ENCODE measurements at places on chromosomes 2 and 18.
A peak's percentile ranks its signal among the peaks of the same experiment; 100 is the strongest.

DNA sequence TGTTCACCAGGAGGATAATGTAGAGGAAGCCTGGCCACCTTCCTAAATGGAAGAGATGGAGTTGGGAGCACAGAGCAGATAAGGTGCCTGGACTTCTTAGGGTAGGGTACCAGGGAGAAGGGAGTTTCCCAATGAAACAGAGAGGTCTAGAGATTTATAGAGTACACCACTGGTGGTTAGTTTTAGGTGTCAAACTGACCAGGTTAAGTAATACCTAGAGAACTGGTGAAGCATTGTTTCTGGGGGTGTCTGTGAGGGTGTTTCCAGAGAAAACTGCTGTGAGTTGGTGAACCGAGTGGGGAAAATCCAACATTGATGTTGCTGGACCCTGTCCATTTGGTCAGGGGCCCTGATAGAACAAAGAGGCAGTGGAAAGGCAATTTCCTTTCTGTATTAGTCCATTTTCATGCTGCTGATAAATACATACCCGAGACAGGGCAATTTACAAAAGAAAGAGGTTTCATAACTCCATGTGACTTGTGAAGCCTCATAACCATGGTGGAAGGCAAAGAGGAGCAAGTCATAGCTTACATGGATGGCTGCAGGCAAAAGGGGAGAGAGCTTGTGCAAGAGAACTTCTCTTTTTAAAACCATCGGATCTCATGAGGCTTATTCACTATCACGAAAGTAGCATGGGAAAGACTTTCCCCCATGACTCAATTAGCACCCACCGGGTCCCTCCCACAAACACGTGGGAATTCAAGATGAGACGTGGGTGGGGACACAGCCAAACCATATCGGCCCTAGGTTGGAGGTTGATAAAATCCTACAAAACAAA lies 260.8 kb downstream of the CBLN2 start:
- no peak for DNase-seq

DNA sequence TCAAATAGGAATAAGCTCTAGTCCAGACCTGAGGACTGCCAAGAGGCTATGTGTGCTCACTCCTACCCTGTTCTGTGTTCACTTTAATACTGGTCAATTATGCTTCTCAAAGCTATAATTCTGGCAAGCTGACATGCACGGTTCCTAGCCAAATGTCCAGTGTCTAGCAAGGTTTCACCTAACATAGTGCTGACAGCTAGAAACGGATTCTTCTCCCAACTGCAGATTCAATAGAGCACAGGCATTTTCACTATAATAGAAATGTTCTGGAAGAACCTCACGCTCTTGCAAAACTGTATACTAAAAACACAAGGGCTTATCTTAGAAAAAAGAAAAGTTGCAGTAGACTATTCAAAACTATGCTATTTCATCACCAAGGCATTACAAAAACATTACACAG lies 45.1 kb downstream of the HDAC4 start:
- DNase-seq: no peak

GRCh38 chr2:220106065-220106464 lies 478.6 kb downstream of the SLC4A3 start:
- DNase-seq: no peak

DNA sequence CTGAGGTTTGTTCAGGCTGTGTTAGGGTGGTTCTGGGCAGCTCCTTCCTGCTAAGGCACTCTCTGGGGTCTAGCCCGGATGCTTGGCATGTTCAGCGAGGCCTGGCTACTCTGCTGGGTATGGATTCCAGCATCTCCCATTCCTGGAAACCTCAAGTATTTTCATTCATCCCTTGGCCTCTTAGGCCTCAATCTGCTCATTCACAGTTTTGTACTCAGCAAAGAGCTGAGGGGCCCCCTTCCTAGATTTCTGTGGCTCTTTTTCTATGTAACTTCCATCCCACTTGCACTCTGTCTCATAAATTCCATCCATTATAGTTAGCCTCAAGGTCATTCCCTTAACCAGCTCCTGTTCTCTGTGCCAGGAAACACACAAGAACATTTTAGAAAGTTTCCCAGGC lies 798.8 kb upstream of the HS6ST1 start:
- no peak for DNase-seq

GRCh38 chr2:99624677-99625076 lies 134.9 kb upstream of the REV1 start:
- no peak for DNase-seq

GRCh38 chr18:25251068-25251467 lies 100.9 kb downstream of the ZNF521 start:
- no peak for DNase-seq

- DNase-seq: no peak
Measured at GRCh38 chr2:55103046-55103445, 52.8 kb upstream of the RTN4 start.

DNA sequence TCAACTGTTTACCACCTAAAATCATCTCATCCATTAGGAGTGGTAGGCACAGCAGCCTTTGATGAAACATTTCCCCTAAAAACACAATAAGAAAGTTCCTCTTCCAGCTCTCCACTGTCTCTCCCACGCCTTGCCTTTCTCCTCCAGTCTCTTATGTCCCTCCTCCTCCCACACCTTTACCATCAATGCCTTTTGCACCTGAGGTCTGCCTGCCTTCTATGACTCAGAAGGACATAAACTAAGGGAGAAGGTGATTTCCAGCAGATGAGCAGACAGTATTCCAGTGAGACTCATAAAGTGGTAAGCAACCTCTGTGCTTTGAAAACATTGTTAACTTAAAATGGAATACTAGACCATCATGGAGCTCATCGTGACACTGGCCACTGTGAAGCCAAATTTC lies 34.2 kb upstream of the NDUFV2 start:
- DNase-seq: no peak

DNA sequence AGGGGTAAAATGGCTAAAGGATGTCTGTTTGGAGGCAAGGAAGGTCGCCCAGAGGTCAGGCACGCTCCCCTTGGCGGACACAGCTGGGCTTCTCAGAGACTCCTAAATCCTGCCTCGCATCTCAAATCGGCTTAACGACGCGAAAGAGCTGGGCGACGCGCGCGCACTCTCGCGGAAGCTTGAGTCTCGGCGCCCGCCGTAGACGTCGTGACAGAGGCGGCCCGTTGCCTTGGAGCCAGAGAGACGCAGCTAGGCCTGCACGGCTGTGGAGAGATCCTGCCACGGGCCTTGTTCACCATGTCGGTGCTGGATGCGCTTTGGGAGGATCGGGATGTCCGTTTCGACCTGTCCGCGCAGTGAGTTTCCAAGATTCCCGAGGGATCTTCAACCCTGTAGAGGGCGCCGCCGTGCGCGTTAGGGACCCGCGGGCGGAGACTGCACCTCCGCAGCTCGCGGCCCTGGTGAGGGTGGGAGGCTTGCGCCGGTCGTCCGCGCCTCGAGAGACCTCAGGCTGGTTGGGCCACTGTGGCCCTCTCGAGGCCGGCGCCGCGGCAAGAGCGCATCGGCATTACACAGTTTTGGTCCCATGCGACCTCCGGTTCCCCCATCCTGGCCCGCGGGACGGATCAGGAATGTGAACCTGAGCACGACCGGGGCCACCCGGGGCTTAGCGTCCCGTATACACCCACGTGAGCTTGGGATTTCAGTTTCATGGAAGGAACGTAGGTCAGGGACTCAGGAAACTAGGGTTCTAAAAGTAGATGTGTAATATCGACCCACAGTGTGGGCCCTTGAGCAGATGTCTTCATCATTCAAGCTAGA lies at the start of gene BBS5:
BBS5 (plus strand) TSS at position 238 of the 822 bp plus-strand sequence; CDS start at position 298, 60 bp downstream.
- DNase-seq: peak; percentile 59

- no peak for DNase-seq
Measured at GRCh38 chr2:222835143-222835822, 25.6 kb upstream of the ACSL3 start.

DNA sequence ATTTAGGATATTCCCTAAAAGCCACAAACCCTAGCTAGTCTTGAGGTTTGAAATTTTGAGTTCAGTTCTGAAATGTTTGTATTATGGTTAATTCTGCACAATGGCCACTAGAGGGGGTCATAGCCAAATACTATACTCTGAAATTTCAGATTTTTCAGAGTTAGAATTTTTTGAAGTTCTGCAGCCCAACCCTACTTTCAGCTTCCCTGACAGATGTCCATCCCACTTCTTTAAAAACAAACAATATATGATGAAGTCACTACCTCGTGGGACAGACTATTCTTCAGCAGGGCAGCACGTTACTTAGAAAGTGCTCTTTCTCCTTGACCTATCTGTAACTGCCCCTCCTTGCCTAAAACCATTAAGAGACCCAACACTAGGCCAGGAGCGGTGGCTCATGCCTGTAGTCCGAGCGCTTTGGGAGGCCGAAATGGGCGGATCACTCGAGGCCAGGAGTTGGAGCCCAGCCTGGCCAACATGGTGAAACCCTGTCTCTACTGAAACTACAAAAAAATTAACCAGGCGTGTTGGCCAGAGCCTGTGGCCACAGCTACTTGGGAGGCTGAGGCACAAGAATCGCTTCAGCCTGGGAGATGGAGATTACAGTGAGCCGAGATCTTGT lies 48.2 kb upstream of the PAPOLG start:
- DNase-seq: no peak

DNA sequence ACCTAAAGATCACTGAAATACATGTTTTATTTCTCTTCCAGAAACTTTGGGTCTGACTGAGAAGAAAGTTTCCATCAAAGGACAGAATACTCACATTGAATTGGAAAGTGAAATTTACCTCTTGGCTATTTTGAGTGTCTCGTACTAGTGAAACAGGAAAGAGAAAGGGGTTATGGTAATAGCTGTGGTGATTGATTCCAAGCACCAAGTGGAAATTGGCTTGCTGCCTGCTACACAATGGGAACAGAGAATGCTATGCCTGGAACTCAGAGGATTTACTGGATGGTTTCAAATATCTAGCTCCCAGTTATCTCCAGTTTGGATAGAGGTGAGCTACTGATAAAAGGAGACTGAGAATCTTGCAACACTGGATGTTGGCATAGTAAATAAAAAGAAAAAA lies 492.8 kb upstream of the FSIP2 start:
- DNase-seq: no peak

DNA sequence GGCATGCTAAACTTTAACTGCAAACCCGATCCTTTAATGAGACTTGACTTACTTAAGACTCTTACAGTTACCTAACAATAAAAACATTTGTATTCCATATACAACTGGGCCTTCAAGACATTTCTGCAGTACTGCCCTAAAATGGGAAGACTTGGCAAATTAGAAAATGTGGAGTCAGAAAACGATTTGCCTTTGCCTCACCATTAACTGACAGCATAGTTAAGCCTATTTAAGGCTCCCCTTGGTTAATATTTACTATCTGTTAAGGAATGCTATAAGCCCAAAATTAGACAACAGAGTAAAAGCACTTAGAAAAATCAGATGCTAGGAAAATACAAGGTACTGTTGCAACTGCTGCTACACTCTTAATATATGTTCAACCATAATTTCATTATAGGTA lies 18.7 kb downstream of the TYW5 start:
- DNase-seq: no peak

DNA sequence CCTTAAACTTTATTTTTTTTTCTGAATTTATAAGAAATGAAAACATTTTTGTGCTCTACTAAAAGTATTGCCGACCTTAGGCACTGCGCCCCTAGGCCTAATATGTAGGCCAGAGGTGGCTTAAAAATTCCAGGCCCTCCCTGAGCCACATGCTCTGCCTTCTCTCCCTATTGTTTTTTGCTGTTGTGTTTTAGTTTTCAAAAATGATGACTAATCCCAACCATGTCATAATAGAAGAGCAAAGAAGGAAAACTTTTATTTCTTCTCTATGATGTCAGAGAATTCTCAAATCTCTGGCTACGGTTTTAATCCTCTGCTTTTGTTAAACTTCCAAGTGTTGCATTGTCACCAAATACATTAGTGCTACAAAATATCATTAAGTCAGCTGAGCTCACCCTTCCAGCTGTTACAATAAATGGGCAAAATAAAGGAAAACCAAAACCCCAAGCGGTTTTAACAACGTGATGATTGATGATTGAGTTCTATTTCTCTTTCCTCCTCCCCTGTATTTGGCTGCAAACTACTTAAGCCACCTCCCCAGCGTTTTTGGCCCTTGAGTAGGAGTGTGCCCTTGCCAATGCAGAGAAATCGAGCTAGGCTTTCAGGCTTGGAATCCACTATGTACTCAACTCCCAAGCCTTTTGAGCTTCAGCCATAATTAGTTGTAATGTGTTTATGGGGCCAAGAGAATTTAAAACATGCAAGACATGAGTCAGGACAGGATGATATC lies 163.5 kb upstream of the POU3F3 start:
- DNase-seq: no peak

DNA sequence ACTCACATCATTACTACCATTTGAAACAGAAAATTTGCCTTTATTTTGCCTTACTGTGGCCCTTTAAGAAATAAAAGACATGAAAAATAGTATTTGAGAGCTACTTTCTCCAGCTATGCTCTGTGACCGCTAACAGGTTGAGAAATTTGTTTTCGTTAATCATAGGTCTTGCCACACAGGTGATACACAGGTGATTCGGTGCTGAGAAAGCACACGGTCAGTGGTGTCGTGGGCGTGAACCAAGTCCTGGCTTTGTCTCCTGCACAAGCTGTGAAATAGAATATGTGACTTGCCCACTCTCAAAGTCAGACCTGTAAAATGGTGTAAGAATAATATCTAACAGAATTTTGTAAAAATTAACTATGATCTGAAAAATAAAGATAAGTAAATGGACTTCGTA lies 155.3 kb upstream of the SLC39A10 start:
- no peak for DNase-seq

Data from AG09319 (cell line).